ENCODE measurements at places on chromosomes 16 and 17.

DNA sequence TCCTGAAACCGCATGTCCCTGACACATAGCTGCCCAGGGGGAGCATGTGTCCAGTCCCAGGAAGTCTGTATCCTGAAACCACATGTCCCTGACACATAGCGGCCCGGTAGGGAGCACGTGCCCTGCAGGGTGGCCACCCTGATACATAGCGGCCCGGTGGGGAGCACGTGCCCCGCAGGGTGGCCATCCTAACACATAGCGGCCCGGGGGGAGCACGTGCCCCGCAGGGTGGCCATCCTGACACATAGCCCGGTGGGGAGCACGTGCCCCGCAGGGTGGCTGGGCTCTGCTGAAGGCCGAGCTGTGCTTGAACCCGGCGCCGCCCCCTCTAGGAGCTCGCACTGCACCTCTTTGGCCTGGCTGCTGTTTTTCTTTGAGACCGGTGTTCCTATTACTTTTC is 18.7 kb upstream of the RPL13 start:
- no peak for DNase-seq

- peak; percentile 30 for DNase-seq
Measured at GRCh38 chr17:47660064-47660492, 10.4 kb downstream of the KPNB1 start.

- DNase-seq = peak; percentile 70
Measured at GRCh38 chr17:28712032-28712704, 480 bp upstream of the PROCA1 start.

DNA sequence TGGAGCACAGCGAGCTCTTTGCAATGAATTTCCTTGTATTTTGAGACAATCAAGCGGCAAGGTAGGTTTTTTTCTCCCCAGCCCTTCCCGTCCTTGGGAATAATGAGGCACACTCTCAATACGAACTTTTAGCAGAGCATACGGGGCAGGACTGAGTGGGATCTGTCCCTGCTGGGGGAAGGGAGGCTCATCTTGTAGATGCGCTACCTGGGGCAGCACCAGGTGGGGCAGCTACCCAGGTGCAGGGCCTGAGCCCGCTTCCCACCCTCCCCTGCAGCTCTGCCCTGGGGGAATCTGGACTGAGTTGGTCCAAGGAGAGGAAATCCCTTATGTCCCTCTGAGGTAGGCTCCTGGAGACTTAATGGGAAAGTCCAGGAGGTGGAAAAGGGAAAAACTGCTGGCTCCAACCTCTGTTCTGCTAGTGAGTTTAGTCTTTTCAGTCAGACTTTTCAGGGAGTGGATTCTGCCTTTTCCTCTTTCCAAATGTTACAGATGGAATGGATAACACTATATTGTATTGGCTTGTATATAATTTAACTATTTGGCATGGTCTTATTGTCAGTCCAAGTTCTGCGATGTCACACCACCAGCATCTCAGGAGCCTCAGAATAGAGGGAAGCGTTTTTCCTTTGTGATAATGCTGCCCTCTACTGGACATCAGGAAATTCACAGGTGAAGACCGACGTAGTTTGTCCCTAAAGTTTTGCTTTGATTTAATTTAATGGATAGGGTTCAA is 9.6 kb upstream of the CES1 start:
- DNase-seq = no peak

DNA sequence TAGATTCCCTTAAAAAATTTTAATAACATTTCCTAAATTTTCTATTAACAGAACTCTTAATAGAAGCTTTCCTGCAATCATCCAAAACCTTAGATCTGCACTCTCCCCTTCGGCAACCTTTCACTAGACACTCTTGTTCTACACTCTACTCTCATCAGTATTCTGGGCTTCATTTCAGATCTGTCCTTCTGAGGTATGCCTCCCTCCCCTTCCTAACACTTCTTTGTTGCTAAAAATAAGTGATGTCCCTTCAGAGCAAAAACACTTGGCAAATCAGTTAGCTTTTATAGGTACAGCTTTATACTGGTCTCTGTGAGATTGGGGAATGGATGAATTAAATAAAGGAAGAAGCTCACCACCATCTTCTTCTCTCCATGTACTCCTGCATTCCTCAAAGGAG is 28.2 kb upstream of the GNAO1 start:
- no peak for DNase-seq

DNA sequence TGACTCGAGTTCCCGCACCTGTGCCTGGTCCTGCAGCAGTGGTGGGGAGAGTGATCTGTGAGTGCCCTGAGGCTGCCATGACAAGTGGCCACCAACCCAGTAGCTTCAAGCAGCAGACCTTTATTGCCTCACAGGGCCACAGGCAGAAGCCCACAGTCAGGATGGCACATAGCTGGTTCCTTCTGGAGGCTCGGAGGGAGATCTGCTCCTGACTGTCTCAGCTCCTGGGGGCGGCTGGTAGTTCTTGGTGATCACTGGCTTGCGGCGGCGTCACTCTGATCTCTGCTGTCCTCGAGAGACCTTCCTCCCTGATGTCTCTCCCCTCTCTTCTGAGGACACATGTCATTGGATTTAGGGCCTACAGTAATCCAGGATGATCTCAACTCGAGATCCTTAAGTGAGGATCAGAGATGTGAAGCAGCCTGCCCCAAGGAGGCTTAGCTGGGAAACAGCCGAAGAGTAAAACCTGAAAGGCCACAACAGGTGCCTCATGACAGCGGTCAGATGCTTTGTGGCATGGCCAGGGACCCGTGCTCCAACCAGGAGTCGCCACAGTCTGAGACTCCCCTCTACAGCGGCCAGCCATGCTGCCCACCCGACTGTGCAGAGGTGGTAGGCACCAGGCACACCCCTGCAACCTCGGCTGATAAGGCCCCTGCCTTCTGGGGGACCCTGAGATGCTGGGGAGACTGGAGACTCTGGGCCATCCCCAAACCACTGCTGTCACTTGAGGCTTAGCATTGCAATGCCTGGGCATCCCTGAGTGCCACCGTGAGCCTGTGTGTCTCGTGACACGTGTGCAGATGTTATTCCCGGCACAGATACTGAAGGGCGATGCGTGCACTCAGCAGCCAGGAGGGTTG is 30.0 kb upstream of the SLC38A10 start:
- no peak for DNase-seq

All from stimulated activated naive CD8-positive, alpha-beta T cell treated with anti-CD3 and anti-CD28 coated beads, Interleukin-15, amount 100 ng/mL, for 72 hours (primary cell).